ENCODE measurements at places on chromosomes 6 and 20. TPM values are rescaled to one million over a fixed set of nuclear protein-coding genes. Genes with fewer than 3 reads are reported as not detected.

GRCh38 chr6:54419885-54420284, 111.6 kb downstream of the TINAG start:
- peak; percentile 76 for DNase-seq

DNA sequence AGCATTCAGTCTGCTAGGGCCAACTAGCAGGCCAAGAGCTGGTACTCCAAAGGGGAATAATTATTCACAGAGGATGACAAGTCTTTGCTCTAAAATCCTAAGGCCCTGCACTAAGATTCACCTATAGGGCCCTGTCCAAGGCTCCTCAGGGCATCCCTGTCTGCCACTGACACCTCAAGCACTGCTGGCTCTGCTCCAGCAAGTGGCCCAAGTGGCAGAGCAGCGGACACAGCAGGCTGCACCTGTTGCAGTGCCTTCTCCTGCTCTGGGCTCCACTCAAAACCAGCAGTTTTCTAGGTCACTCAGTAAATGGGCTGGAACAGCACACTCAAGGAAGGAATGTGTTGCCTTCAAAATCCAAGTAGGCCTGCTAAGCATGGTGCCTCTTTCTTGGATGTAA, 36.4 kb upstream of the SMOC2 start:
- DNase-seq = no peak

DNA sequence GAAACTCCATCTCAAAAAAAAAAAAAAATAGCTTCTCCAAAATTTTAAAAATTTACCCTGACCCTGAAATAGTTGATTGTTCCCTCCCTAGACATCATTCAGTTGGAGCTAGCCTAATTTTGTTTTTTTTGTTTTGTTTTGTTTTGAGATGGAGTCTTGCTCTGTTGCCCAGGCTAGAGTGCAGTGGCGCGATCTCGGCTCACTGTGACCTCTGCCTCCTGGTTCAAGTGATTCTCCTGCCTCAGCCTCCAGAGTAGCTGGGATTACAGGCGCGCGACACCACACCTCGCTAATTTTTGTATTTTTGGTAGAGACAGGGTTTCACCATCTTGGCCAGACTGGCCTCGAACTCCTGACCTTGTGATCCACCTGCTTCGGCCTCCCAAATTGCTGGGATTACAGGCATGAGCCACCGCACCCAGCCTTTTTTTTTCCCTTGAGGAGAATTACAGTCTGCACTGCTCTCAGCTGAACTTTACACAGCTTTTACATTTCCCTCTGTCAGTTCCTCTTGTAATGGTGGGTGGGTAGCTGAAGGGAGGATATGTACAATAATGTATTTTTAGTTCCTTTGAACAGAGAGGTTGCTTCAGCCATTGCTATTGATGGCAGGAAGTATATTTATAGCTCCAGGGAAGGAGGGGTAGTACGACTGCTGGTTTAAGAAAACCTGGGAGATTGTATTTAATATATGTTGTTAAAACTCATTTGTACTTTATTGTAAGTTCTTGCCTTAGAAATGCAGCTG, 27.7 kb downstream of the PTPRA start:
- DNase-seq = peak; percentile 57

- DNase-seq = no peak
Measured at GRCh38 chr6:74631564-74631963, 574.3 kb downstream of the COL12A1 start.

GRCh38 chr6:159527351-159527750, 165.7 kb downstream of the SOD2 start:
- DNase-seq = no peak

DNA sequence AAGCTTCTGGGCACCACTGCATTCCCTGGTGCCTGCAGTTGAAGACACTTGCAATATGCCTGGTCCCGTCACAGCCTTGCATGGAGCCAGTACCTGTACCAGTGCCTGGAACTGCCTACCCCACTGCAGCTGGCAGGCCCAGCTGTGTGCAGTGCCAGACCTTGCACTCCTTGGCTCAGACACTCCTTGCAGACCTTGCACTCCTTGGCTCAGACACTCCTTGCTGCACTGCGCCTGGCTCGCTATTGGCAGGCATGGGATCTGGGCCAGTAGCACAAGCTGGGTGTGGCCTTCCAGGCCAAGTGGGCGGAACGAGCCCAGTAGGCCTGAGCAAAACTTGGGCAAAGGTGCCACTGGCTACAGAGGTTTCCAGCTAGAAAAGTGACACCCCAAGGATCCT, 1189.1 kb downstream of the GRIK2 start:
- DNase-seq = no peak

DNA sequence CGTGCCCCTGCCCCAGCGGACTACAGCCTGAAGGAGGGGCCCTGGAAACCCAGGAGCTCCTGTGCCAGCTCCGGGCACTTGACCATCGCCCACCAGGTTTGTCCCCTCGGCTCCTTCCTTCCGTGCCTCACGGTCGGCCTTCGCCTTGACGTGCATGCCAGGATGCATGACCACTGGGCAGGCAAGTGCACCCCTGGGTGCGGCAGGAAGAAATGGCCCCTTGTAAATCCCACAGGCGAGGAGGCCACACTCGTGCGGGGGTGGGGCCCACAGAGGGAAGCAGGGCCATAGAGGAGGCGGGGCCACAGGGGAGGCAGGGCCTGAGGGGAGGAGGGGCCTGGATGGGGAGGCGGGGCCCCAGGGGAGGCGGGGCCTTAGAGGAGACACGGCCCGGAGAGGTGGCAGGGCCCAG, 81.7 kb downstream of the YTHDF1 start:
- DNase-seq = no peak

- DNase-seq = no peak
Measured at GRCh38 chr6:42520786-42521607, 42.8 kb upstream of the UBR2 start.

- DNase-seq = peak; percentile 59
Measured at GRCh38 chr6:122730775-122731386, 48.6 kb upstream of the FABP7 start.

DNA sequence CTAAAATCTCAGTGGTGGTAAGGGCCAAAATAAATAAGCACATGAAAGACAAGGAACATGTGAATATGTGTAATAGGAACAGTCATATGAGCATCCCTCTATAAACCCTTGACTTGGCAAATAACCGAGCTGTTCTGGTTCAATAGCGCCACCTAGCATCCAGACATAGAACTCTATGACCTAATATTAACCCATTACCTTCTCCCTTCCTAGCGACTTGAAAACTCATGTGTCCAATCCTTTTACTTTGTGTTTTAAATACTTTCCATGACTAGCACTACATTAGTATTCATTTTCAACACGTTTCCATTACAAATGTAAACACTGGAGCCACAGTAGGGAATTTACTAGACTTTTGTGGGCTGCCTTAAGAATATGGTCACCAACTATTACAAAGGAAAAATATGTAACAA, 279.7 kb downstream of the UST start:
- no peak for DNase-seq

DNA sequence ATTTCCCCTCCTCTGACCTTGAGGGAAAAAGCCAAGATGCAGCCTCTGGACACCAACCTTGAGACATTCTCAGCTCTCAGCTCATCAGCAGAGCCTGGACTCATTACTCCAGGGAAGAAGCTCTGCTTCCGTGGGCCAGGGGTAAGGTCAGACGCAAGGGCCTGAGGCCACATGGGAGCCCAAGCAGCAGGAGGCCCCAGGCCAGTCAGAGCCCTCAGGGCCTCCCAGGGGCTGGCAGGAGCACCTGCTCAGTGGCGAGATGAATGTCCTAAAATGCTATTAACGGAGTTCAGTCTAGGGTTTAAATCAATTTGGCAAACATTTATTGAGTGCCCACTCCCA, 208.6 kb downstream of the ERMARD start:
- no peak for DNase-seq

VSX1 gene
- polyA plus RNA-seq = not detected

COL19A1 gene
- 3.0 TPM for polyA plus RNA-seq

KIF25 gene
- 0.93 TPM for polyA plus RNA-seq

ULBP2 gene
- polyA plus RNA-seq = 0.31 TPM

KHDC1 gene
- polyA plus RNA-seq = 4.8 TPM

RSPH4A gene
- polyA plus RNA-seq = 0.41 TPM

NRN1 gene
- polyA plus RNA-seq = 18.4 TPM

All from muscle of leg (tissue), 16 donors.